ENCODE measurements at places on chromosomes 4 and X.
A peak's percentile ranks its signal among the peaks of the same experiment; 100 is the strongest.

GRCh38 chrX:79259073-79259689, 108.0 kb downstream of the ITM2A start:
- DNase-seq: no peak

- peak; percentile 29 for DNase-seq
Measured at GRCh38 chrX:129359269-129359668, 164.0 kb downstream of the SMARCA1 start.

DNA sequence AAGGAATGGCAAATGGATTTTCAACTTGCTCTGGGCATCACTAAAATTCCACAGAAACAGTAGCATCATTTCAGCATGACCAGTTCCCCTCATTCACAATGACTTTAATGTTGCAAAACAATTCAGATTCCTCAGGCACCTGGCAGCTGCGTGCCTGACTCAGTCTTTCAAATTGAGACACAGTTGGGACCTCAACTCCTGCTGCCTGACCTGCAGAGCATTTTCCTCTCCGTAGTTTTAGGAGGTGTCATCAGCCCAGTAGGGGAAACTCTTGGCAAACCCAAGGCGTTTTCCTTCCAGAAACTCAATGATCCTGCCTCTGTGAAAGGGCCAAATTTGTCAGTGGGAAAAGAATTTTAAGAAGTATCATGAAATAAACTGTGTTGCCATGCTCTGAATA, 388.9 kb downstream of the SPRY1 start:
- peak; percentile 50 for DNase-seq

- peak; percentile 19 for DNase-seq
Measured at GRCh38 chrX:72604705-72605104, 32.1 kb upstream of the HDAC8 start.

GRCh38 chrX:107775000-107775733, 420 bp downstream of the TSC22D3 start:
- no peak for DNase-seq

DNA sequence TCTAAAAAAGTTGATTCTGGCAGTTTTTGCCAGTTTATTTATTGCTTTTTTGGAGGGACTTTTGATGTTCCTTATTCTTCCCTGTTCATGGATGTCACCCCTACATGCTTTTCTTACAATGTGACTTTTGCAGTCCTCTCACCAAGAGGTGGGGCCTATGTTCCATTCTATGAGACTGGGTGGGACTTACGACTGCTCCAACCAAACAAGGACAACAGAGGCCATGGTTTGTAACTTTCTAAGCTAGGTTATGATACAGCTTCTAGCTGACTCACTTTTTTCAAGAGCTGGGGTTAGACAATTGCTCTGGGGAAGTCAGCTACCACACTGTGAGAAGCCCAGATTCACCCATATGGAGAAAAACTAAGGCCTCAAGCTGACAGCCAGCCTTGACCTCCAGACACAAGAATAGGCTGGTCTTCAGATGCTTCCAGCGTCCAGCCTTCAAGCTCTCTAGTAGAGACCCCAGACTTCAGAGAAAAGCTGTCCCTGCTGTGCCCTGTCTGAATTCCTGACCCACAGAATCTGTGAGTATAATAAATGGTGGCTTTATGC, 39.5 kb downstream of the ENOPH1 start:
- DNase-seq: peak; percentile 45

- DNase-seq: no peak
Measured at GRCh38 chr4:108531461-108531860, 88.9 kb upstream of the RPL34 start.

- DNase-seq: no peak
Measured at GRCh38 chr4:126890994-126891393, 741.8 kb upstream of the INTU start.

DNA sequence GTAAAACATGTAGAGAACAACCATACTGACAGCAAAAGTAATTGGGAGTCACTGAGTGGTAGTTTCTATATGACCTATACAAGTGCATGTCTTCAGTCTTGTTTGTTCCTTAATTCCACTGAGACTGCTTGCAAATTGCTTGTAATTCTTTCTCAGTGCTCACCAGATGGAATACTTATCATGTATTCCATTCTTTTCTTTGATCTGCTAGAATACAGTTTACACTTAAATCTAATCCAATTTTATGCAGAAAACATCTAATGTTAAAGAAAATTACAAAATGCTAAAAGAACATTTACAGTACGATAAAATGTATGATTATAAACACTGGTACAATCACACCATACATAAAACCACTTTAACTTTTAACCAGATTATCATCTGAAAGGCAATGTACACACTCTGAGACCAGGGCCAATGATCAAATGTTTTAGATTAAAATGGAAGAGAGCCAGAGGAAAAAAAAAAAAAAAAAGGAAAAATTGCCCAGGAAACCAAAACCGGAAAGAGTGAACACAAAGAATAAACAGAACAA, 741.4 kb downstream of the FAT4 start:
- DNase-seq: no peak

GRCh38 chrX:2888309-2888708, 40.8 kb downstream of the ARSD start:
- no peak for DNase-seq

DNA sequence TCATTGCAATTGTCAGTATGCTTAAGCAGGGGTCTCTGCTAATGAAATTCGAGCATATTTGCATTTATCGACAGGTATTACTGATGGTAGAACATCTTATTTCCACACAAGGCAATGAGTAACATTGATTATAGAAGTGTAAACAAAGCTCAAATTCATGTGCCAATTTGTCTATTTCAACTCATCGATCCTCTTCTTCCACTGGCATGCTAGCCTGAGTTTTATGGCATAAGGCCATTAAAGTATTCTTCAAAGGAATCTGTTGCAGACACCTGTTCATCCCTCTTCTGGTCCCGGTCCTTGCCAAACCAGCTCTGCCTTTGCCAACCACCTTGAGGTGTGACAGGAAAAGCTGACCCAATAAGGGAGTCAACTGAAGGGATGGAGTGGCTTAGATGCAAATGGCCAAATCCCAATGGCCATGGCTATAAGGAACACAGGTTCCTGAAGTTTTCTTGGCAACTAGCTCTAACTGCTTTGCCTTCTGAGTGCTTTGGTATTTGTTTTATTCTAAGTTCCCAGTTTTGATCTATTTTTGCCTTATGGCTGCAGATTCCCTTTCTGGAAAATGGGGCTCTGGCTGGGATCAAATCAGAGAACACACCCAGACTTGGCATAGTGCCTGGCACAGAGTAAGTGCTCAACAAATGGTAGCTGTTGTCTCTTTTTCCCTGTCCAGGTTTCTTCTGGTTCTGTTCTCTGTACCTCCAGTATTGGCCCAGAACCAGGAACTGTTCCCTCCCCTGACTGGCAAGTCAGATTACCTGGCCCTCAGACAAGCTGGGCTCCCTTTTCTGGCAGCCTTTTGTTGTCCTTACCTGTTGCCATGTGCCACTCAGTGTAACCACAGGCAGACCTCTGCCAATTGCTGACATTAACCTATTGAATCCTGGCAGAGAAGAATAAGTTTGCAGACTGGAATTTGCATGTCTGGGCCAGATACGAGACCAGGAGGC, 63.1 kb downstream of the RTL9 start:
- peak; percentile 42 for DNase-seq

GRCh38 chrX:154734061-154734781, 16.7 kb downstream of the GAB3 start:
- peak; percentile 81 for DNase-seq

- peak; percentile 95 for DNase-seq
Measured at GRCh38 chr4:22500831-22501714, 14.8 kb downstream of the ADGRA3 start.
